ENCODE measurements at places on chromosomes 1 and 21. TPM values are rescaled to one million over a fixed set of nuclear protein-coding genes. Genes with fewer than 3 reads are reported as not detected.

The ZMYND12 gene
- 1.1 TPM for total RNA-seq

The FAM72C gene
- total RNA-seq = not detected

The ARHGEF16 gene
- 0.62 TPM for total RNA-seq

The PALMD gene
- 27.2 TPM for total RNA-seq

The ARHGAP30 gene
- total RNA-seq = 20.5 TPM

The SPRR3 gene
- 0.75 TPM for total RNA-seq

The CLCA1 gene
- total RNA-seq = 0.15 TPM

The FAM163A gene
- total RNA-seq = not detected

The MYBPH gene
- total RNA-seq = not detected

The WNT3A gene
- not detected for total RNA-seq

Measured in aorta (tissue), 5 donors.